Central memory CD8-positive, alpha-beta T cell (primary cell): ENCODE measurements at places on chromosomes 3 and 15.

DNA sequence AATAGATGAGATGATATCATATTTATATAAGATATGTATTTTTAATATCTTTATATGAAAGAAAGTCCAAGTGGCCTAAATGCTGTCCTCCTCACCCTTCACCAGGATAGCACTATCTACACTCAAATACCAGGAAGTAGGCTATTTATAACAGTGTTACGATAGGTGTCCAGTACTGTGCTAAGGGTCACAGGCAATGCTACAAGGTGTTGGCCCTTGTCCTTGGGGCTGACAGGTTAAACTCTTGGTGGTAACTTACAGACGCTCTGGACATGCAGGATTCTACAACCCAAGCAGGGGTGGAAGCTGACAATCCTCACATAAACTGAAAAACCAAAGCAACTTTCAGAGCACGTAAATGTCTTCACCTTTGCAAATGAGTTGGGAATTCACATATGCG, 22.3 kb downstream of the NCEH1 start:
- DNase-seq = no peak

GRCh38 chr3:155382396-155383042, 89.0 kb upstream of the STRIT1 start:
- no peak for DNase-seq

DNA sequence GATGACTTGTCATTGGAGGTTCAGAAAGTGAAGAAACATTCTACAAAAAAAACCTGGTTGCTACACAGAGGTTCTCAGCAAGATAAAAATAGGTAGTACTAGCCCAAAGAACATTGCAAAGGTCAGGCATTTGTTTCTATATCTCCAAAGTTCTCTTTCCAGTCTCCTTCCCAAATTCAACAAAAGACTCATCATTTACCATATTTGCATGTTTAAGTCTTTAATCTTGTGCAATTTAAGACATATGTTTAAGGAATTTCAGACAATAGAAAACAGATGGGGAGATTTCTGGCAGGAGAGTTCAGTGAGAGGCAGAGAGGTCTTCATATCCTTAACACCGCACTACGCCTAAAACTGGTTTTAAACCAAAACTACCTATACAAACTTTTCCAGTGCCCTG, 173.8 kb upstream of the THBS1 start:
- DNase-seq = no peak

DNA sequence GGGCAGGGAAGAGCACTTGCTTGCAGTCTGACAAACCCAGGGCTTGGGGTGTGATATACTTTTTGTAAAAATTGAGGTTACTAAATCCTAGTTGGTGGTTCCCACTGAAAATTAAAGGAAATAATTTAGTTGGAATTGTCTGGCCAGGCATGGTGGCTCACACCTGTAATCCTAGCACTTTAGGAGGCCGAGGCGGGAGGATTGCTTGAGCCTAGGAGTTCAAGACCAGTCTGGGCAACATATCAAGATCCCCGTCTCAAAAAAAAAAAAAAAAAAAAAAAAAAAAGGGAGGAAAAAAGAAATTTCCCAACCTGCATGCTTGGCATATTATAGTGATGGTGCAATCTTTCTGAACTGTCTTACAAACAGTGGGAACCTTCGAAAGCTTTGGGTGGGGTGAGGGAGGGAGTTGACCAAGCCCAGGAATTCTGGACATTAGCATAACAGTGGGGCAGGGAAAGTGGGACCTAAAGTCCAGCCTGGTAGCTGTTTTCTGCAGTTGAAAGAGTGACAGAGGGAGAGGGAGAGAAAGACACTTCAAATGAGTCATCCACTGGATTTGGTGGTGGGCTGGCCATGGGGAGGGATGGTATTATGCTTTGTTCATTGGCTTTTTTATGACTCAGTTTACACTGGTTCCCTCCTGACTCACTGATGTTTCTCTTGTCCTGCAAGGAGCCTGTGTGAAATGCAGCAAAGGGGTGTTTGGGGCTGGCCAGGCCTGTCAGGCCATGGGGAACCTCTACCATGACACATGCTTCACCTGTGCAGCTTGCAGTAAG, 41.1 kb downstream of the LIMD1 start:
- DNase-seq = no peak
